ENCODE measurements at places on chromosomes 7 and 10.
A peak's percentile ranks its signal among the peaks of the same experiment; 100 is the strongest.

- peak; percentile 84 for DNase-seq
Observed at GRCh38 chr10:124688889-124689670, 55.1 kb downstream of the FAM53B start.

DNA sequence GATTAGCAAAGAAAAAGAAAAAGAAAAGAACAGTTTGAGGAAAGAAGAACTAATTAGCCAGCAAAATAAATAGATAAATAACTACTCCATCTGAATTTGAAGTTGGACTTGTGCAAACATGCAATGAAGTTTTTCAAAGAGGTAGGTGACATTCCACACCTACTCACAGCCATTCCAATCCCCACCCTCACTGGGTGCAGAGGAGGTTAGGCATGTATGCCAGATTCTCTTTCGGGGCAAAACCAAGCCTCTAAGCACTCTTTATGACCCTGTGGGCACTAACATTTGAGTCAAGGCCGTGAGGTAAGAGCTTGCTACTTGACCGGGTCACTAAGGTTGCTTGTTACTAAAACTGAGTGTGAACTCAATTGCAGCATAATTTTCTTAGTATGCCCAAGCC lies 108.4 kb upstream of the SEMA3A start:
- DNase-seq, result no peak

GRCh38 chr7:109529712-109530111 lies 960.0 kb downstream of the DNAJB9 start:
- DNase-seq, result no peak

DNA sequence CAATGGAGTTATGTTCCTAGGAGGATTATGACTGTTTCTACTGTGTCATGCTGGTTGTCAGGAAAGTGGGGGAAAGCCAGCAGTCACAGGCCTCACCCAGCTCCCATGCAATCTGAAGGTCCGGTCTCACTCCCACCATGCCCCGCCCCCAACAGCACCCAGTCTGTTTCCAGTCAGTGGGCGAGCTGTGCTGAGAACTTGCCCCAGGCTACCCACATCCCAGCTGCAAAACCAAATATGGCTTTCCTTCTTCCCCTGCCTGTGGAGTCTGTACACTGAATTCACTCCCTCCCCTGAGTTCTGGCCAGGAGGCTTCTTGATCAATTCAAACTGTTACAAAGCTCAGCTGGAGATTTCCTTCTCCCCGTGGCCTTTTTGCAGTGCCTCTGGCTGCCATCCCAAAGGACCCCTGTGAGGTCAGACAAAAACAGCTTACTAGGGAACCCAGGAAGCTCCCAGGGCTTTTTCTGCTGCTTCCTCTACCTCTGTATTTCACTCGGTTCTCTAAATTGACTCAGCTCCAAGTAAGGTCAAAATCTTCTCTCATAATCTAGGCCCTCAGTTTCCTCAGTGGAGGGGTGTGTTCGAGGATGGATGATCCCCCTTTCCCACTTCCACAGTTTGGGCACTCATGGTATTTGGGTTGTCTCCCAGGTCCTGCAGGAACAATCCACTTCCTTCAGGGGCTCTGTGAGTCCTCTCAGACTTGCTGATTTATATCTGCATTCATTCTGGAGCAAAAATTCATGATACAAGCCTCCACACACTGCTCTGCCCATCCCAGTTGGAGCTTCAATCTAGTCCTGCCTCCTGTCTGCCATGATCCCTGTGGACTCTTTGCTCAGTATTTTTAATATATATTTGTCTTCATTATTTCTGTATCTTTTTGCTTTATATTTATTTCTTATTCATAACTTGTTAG lies 205.5 kb downstream of the SEMA3D start:
- DNase-seq, result no peak

GRCh38 chr10:16943295-16944285 lies 126.4 kb upstream of the RSU1 start:
- DNase-seq, result no peak

DNA sequence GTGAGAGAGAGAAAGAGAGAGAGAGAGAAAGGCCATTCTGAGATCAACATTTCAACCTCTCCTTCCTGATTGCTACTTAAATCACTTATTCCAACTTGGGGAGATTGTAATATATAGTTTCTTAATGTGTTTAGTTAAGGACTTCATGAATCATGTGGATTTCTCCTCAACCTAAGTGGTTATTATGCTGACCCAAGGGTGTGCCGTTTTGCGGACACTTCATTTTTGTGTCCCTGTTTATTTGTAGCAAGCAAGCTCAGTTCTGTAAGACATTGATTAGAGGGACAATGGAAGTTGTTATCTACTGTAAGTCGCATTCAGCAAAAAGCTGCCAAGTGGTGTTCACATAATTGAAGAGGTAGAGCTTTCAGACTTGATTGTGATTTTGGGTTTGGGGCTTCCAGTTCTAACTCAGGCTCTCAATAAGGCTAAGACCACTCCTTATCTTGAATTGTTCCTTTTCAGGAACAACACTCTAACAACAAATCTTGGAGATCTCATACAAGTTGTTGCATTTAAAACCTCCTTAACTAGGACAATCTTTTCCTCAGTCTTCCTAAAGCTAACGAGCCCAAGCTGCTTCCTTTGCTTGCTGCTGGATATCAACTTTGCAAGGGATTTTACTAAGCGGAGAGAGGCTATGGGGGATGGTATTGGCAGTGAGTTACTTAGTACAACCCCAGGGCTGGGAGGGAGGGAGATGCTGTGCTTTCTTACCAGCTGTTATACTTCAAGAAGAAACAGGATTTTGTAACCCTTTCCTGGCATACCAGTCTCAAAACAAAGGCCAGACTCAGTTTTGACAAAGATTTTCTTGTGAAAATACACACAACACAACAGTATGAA lies 19.8 kb upstream of the COL1A2 start:
- no peak for DNase-seq

DNA sequence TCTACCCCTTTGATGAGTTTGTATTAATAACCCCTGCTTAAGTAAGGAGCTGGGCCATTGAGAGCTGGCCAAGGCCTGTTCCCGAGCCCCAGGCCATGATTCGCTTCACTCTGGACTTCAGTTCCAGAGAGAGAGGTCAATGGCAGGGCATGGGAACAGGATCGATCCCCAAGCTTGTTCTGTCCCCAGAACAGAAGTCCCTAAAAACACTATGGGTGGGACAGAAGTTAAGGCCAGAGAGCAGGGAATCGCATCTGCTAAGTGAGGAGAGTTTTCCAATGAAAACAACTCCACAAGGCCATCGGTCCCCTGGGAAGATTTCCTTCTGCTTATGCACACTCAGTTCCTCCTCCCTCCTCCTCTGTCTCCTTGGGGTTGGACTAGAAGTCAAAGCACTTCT lies 159.6 kb downstream of the LSM5 start:
- no peak for DNase-seq

DNA sequence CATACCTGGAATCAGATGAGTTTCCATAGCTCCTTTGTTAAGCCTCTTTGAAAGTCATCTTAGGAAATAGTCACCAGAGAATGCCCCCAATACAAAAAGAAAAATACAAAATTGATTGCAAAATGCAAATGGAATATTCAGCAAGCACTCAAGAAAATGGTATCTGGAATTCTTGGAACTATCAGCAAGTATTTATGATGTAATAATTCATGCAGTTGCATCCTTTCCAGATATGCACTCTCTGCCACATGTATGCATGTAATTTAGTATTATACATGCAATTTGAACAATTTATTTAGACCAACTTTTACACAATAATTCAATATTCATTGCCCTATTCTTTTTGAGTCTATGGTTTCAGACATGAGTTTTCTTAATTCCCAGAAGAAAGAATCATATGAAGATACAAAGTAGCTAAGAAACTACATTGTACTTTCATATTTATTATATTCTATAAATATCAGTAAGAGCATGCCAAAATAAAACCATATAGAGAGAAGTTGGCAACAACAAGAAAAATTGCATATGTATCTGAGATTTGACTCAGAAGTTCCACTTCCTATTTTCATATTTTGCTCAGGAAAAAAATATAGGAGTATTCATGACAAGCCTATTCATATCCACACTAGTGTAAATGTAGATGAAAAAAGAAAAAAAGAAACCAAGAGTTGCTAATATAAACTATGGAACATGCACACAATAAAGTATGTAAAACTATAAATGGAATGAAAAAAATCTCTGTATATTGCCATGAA lies 338.5 kb downstream of the SEMA3D start:
- no peak for DNase-seq

DNA sequence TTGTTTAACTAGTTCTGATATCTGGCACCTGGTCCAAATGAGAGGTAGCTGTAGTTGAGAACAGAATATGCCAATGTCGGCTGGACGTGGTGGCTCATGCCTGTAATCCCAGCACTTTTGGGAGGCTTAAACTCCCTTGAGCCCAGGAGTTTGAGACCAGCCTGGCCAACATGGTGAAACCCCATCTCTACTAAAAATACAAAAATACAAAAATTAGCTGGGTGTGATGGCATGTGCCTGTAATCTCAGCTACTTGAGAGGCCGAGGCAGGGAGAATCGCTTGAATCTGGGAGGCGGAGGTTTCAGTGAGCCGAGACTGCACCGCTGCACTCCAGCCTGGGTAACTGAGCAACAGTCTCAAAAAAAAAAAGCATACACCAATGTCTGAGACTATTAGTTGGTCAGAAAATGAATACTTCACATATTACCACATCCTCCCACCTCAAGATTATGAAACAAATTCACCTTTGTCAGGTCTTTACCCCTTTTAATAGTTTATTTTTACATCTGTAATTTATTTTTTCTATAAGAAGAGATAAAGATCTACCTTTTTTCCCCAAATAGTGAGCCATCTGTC lies 38.8 kb downstream of the EPC1 start:
- no peak for DNase-seq

DNA sequence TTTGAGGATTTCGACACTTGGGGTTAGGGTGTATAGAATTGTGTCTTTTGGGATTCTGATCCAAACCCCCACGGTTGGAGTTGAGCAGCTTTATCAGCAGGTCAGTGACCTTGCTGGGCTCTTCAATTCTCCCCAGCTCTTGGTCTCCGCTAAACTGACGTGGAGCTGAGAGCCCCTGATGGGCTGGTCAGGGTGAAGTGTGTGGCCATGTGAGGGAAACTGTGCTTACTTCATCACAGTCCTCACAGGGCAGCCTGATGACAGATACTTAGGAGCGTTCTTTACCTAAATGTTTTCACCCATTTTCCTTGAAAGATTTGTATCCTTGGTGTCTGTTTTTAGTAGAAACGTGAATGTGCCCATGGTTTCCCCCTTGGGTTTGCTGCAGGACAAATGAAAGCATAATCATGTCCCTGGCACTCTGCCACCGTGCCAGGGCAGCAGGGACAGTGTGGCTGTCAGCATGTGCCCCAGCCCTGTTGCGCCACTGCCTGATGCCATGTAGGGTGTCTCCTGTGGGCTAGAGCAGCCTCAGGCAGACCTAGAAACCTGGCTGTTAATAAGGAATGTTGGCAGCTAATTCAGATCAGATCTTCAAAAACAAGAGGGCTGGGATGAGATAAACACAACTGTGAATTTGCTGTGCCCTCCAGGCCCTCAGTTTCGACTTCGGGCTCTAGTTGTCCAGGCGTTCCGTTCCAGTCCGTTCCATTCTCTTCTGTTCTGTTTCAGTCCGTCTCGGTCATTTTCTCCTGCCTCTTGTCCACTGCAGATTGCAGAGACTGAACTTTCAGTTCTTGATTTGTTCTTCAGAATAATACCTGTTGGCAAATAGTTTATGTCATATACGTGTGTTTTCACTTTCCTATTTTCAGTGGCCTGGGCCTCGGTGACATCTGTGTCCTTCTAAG lies 96.8 kb downstream of the TRRAP start:
- no peak for DNase-seq

DNA sequence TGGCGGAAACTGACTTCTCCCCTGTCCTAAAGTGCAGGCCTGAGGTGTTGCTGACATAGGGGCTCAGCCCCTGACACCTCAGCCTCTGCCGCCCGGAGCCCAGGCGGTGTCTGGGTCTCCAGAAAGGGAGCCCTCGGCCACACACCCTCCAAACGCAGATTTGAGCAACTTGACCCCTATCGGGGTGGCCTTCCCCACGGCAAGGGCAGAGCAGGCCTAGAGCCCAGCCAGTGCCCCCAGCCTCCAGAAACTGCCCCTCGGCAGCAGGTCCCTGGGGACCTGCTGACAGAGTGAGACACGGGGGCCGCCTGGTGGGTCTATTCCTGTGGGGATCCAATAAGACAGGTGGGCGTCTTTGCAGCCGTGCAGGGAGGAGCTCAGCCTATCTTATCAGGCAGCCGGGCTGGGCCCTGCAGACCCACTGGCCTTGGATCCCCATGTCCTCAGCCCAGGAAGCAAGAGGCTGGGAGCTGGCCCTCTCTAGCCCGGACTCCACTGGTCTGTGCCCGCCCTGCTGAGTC lies 11.0 kb downstream of the TMEM184A start:
- DNase-seq, result no peak

DNA sequence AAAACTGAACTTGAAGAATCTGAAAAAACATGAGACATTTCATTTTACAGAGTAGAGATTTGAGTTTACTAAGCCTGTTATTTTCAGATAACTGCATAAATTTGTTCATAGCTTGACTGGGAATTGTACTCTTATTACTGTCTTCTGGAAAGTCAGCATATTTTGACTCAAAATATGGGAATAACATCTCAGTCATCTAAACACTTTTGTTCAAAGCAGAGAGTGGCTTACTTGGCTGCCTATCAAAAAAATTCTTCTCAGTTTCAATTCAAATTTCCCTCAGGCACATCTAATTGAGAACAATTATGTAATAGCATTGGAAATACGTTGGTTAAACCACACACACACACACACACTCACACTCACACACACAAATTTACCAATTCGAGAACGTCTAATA lies 384.6 kb downstream of the ARL4A start:
- no peak for DNase-seq

DNA sequence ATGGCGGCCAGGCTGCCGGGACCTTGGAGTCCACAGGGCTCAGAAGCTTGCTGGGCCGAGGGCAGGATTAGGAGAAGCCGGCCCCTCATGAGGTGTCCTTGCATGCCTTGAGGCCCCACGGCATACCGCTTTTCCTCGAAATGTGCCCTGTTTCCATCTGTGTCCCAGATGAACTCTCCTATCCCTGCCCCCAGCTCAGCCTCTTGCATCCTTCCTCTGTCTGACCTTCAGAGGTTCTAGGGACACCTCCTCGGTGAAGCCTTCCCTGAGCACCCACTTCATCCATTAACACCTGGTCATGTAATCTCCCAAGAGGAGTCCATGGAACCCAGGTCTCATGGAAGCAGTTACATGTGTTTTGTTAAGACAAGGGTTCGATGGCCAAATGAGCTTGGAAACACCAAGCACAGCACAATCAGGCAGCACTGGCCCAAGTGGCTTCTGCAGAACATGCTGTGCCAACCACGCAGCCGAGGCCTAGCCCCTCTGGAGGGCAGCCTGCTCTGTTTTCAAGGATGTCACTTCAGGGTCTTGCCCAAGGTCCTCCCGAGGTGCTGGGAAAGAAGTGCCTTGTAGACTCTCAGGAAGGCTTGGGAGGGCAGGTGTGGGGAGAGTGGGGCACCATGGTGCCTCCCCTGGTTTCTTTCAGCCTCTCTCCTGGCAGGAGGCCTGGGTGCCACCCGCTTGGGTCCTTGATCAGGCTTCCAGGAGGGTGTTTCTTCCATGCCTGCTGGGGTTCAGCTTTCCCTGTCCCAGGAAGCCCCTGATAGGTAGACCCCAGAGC lies 124.3 kb downstream of the NEURL1 start:
- DNase-seq, result no peak

GRCh38 chr7:106866298-106867281 lies 1.5 kb downstream of the PIK3CG start:
- no peak for DNase-seq

GRCh38 chr10:97901381-97901780 lies 51.7 kb downstream of the GOLGA7B start:
- no peak for DNase-seq

All from activated T-cell treated with anti-CD3 and anti-CD28 coated beads, Interleukin-2, amount 50 U/mL, for 72 hours (primary cell).